ENCODE measurements at places on chromosomes 5 and 9.

DNA sequence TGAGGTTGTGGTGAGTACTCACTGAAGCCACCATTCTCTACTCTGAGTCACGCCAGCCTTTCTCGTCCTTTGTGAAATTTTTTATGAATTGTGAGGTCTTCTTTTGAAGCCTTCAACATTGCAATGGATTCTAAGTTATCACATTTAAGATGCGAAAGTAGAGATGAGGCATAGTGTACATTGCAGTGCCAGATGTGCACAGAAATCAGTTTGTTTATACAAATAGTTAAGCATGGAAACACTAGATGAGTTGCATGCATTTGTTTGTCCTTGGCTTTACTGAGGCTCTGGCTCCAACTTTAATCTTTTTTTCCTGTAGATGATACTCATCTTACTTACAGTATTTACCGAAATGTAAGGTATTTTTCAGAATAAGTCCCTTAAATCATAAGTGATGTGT is 453.7 kb upstream of the RIOK2 start:
- no peak for DNase-seq

DNA sequence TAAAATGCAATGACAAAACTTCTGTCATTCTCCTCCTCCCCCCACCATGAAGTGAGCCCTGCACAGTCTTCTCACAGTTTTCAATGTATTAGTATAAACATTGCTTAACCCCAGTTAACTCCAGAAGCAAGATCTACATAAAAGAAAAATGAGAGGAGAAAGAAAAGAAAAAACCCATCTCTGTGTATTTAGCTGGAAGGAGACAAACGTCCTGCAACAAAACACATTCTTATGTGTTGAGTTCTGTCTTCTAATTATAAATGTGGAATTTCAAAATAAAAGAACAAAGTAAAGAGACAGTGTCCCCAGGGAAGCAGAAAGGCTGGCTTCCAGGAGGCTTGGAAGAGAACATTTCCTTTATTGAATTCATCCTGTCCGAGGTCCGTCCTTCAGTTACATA is 491.9 kb upstream of the TUSC1 start:
- no peak for DNase-seq

DNA sequence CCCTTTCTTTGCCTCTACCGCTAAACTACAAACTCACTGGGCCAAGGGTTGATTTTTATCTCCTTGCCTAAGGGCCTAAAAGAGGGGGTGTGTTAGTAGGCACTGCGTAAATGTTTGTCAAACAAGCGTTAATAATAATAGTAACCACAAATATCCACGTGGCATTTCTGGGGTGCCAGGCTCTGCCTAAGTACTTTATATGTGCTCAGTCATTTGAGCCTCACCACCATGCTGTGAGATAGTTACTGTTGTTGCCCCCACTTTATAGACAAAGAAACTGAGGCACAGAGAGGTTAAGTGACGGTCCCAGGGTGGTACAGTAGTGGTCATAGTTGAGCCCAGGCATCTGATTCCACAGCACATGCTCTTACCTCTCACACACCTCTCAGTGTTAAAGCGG is 52.4 kb downstream of the ERGIC1 start:
- no peak for DNase-seq

DNA sequence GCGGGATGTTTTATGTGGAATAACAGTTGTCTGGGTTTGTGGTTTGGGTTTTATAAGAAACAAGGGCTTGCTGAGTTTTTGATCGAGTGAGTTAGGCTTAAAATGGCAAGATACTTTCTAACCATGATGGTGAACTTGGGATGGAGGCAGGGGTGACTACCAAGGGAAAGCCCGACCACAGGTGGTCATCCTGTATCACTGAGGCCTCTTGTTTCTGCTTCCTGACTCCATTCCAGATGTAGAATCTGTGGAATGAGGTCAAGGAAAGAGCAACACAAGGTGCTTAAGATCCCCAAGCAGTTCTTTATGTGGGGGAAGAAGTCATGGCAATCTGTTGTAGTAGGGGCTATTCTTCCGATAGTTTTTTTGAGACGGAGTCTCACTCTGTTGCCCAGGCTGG is 122.3 kb downstream of the GOLPH3 start:
- no peak for DNase-seq

- no peak for DNase-seq
Observed at GRCh38 chr5:106780355-106780754, 890.4 kb downstream of the EFNA5 start.

- no peak for DNase-seq
Observed at GRCh38 chr5:133291524-133291923, 239.7 kb downstream of the HSPA4 start.

- DNase-seq: no peak
Observed at GRCh38 chr5:106172681-106173532, 1497.8 kb downstream of the EFNA5 start.

- DNase-seq: no peak
Observed at GRCh38 chr5:15009420-15009819, 137.8 kb upstream of the ANKH start.

- DNase-seq: no peak
Observed at GRCh38 chr5:170408877-170409660, 19.9 kb upstream of the KCNMB1 start.

- DNase-seq: no peak
Observed at GRCh38 chr5:96427824-96428223, 5.2 kb downstream of the PCSK1 start.

GRCh38 chr5:72505539-72506157 is 1.6 kb downstream of the ZNF366 start:
- DNase-seq: no peak

DNA sequence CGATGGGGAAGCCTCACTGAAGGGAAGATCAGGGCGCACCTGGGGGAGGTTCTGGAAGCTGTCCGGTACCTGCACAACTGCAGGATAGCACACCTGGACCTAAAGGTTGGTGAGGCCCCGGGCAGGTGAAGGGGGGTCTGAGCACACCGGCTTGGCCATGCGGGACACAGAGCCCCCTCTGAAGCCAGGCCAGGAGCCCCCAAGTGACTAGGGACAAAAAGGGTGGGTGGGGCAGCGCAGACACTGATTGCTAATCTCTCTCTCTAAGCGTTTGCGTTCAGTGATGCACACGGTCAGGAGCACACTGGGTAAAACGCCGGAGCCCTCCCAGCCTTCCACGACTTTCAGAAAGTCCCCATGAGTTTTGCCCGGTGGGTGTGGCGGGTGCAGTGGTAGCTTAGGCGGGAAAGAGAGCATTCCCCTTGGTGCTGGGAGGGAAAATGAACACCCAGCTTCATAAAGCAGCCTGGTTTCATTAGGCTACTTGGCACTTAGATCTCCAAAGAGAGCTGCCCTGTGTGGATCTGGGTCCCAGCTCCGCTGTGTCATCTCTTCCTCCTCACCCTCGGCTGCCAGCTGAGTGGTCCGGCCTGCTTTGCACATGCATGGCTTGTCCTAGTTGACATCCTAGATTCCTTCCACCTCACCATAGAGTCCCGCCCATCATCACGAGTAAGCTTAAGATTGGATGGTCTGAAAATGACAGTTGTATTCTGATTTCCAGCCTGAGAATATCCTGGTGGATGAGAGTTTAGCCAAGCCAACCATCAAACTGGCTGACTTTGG is 74.2 kb upstream of the OTULINL start:
- DNase-seq: no peak

- no peak for DNase-seq
Observed at GRCh38 chr9:70902692-70903131, 218.7 kb downstream of the TRPM3 start.

GRCh38 chr5:94021246-94021645 is 279.8 kb upstream of the POU5F2 start:
- DNase-seq: no peak

- DNase-seq: no peak
Observed at GRCh38 chr5:139065306-139065705, 132.9 kb downstream of the SIL1 start.
